ENCODE measurements at places on chromosomes 7 and 10.

DNA sequence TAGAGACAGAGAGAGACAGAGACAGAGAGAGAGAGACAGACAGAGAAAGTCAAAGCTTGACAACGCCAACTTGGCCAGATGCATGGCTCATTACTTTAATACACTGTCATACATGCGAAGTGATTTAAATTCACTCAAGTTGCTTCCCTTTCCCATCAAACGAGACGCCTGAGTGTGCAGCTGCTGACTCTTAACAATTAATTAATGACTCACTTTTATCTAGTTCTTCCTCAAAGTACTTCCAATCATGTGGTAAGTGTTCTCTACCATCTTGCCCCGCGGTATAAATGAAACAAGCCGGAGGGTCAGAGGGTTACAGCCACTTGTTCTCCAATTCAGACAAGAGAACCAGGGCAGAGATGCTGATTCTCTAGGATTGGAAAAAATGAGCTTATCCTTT is 90.8 kb downstream of the SFMBT2 start:
- DNase-seq: no peak

DNA sequence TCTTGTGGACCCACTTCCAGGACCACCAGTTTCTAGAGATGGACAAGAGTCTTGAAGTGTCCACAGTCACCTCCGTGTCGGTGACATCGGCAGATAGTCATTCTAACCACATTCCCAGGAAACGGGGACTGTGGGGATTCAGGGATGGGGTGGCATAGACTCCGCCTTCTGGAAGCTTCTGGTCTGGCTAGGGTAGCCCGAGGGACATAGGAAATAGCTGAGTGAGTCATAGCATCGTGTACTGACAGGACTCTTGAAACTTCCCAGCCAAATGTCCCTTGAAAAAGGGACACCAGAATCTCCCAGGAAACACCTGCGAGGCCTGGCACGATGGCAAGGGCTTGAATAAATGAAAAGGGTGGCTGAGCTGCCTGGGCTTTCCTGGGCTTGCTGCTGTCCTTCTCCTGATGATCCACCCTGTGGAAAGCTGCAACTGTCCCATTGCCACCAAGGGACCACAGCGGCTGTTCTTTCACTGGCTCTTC is 84.1 kb upstream of the LRRC4 start:
- DNase-seq: no peak

DNA sequence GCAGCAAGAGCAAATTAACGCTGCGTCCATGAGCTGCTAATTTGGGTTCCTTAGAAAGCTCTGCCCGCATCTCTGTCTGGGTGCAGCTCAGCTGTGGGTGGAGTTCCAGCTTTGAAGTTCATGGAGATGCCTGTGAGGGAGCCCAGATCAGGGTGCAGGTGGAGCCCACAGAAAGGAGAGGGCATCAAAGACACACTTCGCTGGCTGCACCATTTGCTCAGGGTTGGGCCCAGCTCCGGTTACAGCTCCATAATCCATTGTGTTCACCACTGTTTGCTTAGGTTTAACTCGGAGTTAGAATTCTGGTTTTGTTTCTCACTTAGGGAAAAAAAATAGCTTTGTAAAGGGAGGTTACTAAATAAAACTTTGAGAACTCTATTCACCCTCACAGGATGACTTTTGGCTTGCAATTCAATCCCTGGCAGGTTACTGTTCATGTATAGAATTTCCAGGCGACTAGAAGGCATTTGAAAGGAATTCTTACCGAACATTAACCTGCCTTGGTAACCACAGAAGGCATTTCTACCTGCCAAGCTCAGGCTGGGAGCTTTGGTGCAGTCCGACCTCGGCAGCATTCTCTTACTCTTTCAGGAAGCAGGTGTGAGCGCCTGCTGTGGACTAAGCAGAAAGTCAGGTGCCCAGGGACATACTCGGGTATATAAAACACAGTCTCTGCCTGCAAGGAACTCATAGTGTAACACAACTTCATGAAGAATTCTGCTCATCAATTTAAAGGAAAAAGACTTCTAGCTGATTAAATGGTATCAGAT is 179.5 kb upstream of the RNF32 start:
- DNase-seq: no peak

GRCh38 chr7:68604541-68604940 is 993.7 kb upstream of the AUTS2 start:
- no peak for DNase-seq
